Forelimb muscle (tissue), 1 donor: ENCODE measurements at places on chromosomes 4 and X.

GRCh38 chr4:107215222-107215621 lies 179.1 kb upstream of the DKK2 start:
- DNase-seq, result no peak

GRCh38 chr4:4719436-4719835 lies 140.0 kb upstream of the MSX1 start:
- no peak for DNase-seq

- no peak for DNase-seq
Observed at GRCh38 chr4:7683126-7683703, 248.5 kb upstream of the PSAPL1 start.

DNA sequence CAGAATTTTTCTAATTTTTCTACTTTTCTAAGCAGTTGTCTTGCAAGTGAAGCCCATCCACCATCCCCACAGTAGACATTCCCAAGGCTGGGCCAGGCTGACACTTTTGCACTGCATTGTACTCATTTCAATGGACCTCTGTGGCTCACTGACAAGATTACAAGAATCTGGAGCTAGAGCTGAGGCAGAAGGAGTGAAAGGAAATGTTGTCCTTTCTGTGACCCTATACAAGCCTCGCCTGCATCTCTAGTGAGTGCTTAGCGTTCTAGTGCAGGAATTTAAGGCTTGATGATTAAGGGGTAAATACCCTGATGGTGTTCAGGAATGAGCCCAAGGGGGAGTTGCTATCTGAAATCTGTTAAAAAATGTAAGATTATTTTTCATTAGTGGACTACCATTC lies 6.3 kb downstream of the MAGED1 start:
- no peak for DNase-seq

GRCh38 chr4:41145571-41146078 lies 68.7 kb downstream of the APBB2 start:
- no peak for DNase-seq

DNA sequence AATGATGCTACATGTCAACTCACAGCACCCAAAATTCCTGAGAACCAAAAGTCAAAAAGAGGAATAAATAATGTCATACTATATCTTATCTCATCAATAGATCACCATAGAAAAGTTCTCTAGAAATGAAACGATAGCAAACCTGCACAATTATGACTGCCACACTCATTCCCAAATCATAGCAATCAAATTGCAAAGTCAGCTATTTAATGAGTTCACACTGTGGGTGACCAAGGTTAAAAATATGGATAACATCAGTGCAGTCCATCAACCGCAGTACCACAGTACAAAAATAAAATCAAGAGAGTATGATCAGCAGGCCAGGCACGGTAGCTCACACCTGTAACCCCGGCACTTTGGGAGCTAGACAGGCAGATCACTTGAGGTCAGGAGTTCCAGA lies 62.3 kb downstream of the ATRX start:
- no peak for DNase-seq

DNA sequence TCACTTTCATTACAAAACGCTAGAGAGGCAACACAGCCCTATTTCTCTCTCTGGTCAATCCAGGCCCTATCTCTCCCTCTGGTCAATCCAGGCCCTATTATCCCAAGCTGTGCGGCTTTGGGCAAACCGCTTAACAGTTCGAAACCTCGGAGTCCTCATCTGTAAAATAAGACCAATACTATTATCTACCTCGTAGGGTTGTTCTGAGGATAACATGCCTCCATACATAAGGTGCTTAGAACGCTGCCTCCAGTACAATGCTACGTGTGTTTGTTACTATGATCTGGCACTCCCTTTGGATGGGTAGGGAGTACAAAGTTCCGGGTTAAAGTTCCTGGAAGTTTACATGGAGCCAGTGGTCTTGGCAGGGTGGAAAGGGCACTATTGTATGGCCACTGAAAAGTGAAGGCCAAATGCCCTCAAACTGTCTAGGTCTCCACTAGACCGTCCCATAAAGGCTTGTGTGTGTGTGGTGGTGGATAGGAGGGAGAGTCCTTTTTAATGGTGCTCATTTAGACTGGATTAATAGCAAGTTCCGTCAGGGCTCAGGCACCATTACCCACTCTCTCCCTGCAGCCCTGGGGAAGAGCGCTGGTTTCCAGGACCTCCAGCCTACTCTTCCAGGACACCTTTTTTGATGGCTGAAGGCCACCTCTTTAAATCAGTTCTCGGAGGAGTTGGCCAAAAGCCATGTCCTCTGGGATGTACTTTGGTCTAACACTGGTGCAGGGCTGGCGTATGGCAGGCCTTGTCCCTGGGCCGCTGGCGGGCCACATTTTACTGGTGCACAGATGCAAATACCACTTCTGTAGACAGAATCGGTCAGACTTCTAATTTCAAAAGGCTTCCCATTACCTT lies 75.6 kb upstream of the BCOR start:
- DNase-seq, result no peak

- no peak for DNase-seq
Observed at GRCh38 chrX:118423558-118423957, 72.1 kb upstream of the DOCK11 start.

DNA sequence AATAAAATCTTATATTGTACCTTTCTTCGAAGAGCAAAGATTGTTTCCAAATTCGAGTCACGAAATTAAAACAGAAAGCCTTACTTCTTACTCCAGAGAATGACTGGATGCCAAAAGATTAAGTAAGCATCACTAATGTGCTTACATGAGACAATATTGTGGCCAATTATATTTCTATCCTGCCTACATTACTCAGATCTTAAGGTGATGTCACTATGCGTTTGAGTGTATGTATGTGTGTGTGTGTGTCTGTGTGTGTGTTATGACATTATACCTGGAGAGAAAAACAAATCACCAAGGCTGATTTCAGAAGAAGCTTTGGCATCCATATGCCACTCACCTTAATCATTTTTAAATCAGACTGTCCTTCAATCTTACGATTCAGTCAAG lies 556.3 kb downstream of the PPARGC1A start:
- DNase-seq, result no peak

DNA sequence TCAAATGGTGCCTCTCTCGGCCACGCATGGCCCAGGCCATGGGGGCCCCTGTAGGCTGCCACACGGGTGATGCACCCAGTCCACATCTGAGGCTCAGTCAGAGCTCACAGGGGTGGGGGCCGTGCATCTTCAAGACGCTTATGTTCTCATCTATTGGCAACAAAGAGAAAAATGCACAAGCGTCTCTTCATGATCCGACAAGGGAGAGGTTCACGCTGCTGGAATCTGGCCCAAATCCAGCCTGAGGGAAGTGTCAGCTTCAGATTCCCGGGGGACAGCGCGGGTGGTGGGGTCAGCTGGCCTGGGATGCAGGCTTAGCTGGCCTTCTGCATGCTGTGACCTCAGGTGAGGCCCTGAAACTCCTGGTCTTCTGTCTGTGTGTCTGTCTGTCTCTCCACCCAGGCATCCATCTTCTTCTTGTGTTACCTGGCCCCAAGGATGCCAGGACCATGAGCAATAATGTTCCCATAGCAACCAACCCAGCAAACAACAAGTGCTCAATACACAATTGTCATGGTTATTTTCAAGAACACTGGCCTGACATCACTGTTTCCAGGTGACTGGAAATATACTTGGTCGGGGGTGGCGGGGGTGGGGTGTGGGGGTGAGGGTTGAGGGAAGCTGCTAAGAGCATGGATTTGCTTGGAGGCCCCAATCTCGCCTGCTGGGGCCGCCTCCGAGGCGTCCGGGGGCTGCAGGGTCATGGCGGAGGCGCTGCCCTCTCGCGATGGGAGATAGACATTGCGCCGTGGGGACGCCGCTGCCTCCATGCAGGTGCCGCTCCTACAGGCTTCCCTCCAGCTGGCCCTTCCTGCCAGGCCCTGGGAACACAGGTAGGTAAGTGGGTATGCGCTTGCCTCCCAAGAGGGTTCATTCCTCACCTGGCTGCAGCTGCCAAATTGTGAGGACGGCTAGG lies 48.3 kb downstream of the ABLIM2 start:
- no peak for DNase-seq

- DNase-seq, result no peak
Observed at GRCh38 chr4:10456260-10456594, 999 bp downstream of the ZNF518B start.

DNA sequence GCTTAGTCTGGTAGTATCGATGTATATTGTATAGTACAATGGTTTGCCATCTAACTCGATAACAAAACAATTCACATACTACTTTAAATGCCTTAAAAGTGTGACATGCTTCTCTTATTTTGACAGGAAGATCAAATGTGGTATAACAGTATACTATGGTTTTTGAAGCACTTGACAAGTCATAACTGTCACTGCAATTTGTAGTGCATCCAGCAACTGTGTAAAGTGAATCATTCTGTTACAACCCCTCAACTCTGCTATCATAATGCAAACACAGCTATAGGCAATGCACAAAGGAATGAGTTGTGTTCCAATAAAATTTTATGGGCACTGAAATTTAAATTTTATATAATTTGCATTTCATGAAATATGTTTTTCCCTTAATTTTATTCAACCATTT lies 14.0 kb downstream of the RAP1GDS1 start:
- DNase-seq, result no peak

GRCh38 chr4:65391814-65392213 lies 278.5 kb downstream of the EPHA5 start:
- no peak for DNase-seq

- peak; percentile 53 for DNase-seq
Observed at GRCh38 chrX:30822764-30823163, 66.3 kb downstream of the TAB3 start.

GRCh38 chrX:124679199-124679598 lies 332.8 kb downstream of the SH2D1A start:
- no peak for DNase-seq

DNA sequence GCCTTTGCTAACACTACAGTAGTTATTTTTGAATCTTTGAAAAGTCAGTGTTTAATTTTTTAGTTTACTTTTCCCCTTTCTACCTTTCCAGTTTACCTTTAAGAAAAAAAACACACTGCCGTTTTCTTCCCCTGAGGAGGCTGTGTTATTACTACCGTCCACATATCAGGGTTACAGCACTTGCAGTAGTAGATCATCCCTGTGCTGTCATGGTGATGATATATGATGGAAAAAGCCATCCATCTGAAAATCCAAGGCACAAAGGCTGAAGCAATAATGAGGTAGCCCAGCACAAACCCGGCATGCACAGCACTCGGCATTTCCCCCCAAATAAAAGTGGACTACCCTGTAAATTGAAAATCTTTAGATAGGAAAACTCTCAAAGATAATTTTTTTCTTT lies 258.7 kb downstream of the CXXC4 start:
- DNase-seq, result no peak

DNA sequence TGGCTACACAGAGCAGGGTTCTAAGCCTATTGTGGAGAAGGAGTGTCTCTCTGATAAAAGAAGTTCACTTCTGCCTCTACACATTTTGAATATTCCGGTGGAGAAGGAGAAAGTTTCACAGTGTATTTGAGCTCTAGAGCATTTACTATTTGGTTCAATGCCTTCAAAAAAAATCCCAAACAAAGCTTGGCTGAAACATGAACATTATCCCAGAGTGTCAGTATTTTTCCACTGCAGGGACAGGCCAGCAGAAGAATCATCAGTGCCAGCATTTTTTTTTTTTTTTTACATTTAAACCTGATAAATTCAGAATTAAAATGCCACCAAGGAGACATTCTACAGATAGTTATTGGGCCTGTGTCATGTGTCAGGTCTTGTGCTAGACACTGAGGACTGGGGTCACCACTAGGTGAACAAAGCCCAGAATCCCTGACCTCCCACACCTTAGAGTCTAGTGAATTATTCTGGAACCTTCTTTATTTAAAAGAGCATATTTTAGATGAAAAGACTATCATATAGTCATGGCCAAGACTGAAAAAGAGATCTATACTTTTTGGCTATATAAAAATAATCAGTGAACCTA lies 48.0 kb upstream of the NAP1L5 start:
- DNase-seq, result no peak

DNA sequence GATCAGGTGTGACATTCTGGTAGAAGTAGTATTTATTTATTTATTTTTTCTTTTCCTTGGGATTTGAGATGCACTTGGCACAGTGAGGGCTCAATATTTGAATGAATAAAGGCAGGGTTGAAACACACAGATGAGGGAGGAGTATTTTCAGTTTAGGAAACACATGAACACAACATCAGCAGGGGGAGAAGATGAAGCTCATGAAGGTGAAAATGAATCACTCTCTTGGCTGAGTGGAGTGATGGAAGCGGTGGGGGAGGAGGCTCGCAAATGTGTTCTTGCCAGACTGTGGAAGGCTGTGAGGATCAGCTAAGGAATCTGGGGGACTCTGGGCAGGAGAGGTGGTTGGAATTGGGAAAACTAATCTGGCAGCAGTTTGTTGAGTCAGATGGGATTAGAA lies 55.3 kb downstream of the ARHGAP10 start:
- DNase-seq, result no peak

DNA sequence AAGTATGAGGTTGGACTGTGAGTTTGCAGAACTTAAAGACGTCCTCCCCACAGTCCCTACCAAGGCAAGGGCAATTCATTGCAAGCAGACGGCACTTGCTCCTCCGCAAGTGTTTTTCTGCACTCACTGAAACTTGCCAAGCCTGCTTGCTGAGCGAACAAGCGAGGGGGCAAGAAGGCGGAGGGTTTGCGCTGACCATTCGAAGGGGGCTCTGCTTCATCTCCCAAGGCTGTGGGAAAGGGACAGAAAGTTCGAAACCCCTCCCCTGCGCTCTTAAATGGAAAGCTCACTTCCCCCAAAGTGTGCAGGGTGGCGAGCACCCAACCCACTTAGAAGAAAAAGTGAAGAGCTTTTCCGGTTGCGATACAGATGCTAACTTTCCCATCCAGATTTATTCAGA lies 1.4 kb downstream of the MID1 start:
- DNase-seq, result no peak

DNA sequence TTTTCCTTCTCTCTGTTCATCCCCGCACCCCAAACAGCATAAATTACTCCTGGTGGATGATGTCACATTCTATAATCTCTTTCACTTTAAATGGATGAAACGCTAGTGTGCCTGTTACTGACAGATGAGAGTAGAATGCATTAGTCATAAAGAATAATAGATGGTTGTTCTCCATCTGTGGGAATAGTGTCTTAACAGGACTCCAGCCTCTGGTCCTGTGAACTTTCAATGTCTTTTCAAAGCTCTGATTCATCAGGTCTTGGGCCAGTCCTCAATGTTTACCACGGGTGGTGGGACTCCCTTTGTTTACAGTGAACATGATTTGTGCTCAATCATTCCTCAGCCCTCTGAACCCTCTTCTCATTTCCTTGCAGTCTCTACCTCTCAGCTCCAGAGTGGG lies 182.6 kb downstream of the GABRB1 start:
- DNase-seq, result no peak

GRCh38 chr4:24730256-24731001 lies 64.9 kb upstream of the SOD3 start:
- DNase-seq, result no peak
